Stimulated activated CD8-positive, alpha-beta memory T cell treated with anti-CD3 and anti-CD28 coated beads, Interleukin-2, amount 100 ng/mL, for 1 hour (primary cell): ENCODE measurements at places on chromosomes 7 and 10.

DNA sequence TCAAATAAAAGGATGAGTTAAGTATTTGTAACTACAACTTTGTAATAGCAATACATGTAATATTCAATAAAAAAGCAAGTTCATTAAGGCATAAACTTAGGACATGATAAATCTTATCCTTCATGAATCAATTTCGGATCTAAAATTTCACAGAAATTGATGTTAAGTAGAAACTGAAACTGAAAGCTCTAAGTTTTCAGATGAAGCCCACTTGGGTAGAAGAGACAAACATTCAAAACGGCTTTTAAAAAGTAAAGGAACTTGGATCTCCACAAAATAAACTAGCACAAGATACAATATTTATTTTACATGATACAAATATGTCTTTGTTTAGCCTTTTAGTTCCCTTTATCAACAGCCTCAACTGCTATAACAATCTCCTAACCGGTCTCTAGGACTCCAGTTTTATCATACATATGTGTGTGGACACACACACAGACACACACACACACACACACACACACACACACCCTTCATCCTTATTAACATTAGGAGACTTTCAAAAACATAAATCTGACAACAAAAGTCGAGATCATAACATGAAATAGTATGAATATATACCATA is 83.7 kb downstream of the USP6NL start:
- no peak for DNase-seq

- DNase-seq: no peak
Measured at GRCh38 chr10:65861249-65861648, 1064.6 kb upstream of the LRRTM3 start.

- DNase-seq: no peak
Measured at GRCh38 chr7:69739931-69740431, 141.7 kb downstream of the AUTS2 start.

DNA sequence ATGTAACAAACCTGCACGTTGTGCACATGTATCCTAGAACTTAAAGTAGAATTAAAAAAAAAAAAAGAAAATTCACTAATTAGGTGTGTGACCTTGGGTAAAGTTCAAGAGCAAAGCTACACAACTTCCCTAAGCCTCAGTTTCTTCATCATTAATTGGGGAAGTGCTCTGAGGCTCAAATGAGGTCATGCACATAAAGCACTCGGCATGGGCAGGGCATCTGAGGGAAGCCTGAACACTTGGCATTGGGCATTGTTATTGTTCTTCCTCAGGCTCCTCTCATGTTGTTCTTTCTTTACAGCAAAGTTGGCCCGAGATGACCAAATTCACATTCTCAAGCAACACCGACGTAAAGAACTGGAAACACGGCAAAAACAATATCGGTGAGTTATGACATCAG is 21.5 kb downstream of the ALOX5 start:
- DNase-seq: no peak

- DNase-seq: no peak
Measured at GRCh38 chr10:51599647-51600046, 99.7 kb downstream of the CSTF2T start.

DNA sequence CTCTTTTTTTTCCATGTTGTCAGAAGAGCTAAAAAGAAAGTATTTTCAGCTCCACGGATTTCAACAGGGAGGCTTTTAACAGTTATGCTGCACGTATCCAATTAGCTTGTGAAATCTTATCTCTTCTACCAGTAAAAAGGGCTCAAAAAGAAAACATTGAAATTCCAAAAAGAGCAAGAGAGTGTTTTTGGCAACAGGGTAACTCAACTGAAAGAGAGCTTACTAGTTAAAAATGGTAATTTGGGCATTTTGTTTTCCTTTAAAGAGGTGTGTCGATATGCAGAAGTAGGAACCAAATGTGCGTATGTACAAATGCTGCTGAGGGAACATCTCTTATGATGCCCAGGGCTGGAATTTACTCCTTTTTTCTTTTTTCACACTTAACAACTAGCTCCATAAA is 292.8 kb downstream of the PRKG1 start:
- DNase-seq: no peak

- no peak for DNase-seq
Measured at GRCh38 chr7:128116740-128117139, 85.5 kb upstream of the LRRC4 start.

DNA sequence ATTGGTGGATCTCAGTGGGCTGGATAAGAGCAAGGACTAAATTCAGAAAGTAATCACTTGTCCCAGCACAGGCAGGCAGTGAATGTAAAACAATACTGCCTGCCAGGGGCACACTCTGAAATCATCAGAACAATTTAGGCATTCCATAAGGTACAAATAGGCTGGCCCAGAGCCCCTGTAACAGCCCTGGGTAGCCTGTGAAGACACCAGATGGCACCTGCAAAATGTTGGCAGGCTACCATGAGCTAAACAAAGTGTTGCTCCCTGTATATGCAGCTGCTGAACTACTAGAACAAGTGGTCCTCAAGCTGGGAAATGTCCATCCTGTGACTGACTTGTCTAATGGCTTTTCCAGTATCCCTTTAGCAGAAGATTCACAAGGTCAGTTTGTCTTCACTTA is 3.0 kb upstream of the PRSS37 start:
- DNase-seq: no peak

DNA sequence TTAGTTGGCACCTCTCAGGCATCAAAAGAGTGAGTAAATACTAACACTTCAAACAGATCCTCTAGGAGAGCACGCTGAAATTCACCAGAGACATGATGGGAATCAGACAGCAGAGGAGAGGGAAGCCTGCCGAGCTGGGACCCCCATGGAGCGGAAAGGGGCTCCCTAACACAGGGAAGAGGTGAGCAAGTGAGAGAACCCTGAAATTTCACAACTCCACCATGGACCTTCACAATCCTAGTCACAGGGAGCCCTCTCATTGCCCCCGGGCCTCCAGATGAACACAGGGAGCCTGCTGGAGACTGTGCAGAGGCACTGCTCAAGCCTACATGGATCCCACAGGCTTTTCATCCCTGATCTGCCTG is 59.2 kb upstream of the ANTXRL start:
- no peak for DNase-seq

GRCh38 chr10:102196893-102197292 is 29.2 kb upstream of the ELOVL3 start:
- no peak for DNase-seq

- no peak for DNase-seq
Measured at GRCh38 chr7:25303281-25304181, 75.2 kb upstream of the NPVF start.

DNA sequence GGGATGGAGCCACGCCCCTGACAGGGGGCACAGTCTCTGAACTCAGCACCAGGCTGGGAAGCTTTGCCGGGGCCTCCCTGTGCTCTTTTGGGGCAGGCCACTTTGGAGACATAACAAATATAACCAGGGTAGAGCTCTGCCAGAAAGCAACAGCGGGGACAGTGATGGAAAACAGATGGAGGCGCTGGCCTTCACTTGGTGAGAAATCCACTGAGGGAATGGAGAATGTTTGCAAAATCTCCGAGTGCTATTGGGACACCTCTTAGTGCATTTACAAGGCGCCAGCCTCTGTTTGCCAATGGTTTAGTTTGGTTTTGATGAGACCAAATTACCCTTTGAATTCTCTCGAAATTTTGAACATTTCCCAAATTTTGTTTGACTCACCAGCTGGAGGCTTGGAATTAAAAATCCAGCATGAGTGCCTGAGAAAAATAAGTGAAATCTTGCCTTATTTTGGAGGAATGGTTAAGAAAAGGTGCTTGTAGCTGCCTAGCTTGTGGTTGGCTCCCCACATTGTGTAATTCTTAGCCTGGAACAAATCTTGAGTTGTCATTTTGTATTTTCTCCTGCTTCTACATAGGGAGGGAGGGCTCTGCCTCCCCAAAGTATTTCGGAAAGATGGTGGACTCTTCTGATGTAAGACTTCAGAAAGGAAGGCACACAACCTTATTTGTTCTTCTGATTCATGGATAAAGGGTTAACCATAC is 980.5 kb downstream of the LRMDA start:
- no peak for DNase-seq

- no peak for DNase-seq
Measured at GRCh38 chr7:26538689-26539088, 247.0 kb downstream of the SNX10 start.

- no peak for DNase-seq
Measured at GRCh38 chr10:20237586-20237985, 421.4 kb downstream of the PLXDC2 start.

- no peak for DNase-seq
Measured at GRCh38 chr7:24756545-24757352, 515 bp downstream of the GSDME start.

- DNase-seq: no peak
Measured at GRCh38 chr10:82144153-82144552, 269.2 kb downstream of the NRG3 start.

- DNase-seq: no peak
Measured at GRCh38 chr7:140899883-140900282, 24.8 kb downstream of the BRAF start.

DNA sequence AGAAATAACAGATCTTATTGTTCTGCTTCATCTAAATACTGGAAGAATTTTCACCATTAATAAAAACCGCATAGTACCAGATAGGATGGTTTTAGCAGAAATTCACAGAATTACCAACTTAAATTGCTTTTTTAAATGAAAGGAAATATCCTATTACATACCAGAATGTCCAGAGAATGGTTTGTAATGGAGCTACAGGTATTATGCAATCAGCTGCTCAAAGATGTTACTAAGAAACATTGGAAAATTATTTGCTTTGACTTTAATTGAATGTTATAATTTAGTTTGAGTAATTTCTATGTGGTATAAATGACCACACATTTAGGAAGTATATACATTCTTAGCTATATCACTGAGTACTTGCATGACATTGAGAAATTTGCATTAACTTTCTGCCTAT is 338.3 kb downstream of the ETV1 start:
- DNase-seq: no peak

DNA sequence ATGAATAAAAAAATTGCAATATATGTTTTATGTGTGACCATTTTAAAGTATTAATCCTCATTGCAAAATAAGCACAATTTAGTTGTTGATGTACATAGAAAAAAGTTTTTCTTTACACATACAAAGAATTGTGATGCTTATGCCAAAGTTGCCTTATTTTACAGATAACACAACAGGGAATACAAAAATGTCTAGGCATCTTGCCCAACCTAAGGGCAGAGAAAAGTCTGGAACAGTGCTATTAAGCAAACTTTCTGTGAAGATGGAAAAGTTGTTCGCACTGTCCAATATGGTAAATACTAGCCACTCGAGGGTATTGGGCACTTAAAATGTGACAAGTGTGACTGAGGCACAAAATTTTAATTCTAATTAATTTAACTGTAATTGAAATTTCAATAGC is 190.2 kb upstream of the HGF start:
- no peak for DNase-seq

DNA sequence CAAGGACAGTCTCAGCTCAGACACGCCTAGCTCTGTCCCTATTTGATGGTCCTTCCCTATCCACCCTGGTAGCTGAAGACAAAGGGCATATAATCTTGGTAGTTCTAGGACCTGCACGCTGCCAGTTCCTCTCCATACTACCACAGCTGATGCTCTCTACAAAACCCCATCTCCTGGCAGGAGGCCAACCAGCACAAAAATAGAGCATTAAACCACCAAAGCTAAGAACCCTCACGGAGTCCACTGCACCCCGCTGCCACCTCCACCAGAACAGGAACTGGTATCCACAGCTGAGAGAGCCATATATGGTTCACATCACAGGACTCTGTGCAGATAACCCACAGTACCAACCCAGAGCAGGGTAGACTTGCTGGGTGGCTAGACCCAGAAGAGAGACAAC is 299.4 kb downstream of the LRRTM3 start:
- DNase-seq: no peak
